T-helper 9 cell (primary cell): ENCODE measurements at places on chromosomes 4 and X.

GRCh38 chr4:8403976-8404375, 36.5 kb downstream of the ACOX3 start:
- DNase-seq, result no peak

GRCh38 chr4:3710451-3711182, 55.6 kb upstream of the ADRA2C start:
- no peak for DNase-seq

DNA sequence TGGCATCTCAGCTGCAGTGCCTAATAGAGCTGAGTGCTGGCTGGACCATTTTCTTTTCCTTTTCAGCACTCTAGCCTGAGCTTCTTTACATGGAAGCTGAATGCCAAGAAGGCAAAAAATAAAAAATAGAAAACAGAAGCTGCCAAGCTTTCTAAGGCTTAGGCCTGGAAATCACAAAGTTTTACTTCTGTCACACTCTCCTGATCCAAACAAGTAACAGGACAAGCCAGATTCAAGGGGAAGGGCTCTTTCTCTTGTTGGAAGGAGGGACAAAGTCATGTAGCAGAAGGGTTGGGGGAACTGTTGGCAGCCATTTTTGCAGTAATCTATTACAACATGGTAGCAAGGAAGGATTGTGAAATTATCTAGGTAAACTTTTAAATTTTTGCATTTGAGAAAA, 131.8 kb downstream of the MSL3 start:
- no peak for DNase-seq

DNA sequence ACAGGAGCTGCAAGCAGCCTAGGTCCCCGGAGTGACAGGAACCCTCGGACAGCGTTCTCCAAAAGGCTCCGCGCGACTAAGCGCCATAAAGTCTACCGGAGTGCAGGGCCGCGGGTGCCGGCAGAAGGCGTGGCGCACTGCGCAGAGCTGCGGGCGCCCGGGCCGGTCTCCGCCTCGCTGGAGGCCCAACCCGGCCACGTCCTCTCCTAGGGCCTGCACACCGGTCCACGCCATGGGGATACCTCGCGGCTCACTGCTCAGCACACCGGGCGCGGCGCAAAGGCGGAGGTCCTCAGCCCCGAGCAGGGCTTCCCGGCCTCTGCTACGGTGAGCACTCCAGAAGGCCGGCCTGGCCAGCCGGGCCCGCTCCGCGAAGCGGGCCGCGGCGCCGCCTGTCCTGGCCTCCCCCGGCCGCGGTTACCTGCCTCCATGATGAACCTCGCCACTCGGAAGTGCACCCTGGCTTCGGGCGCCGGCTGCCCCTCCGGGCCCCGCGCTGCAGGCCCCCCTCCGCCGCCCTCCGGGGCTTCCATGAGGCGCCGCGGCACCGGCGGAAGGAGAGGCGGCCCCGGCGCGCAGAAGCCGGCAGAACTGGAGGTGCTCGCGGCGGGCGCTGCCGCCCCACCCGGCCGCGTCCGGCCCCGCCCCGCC, at the start of gene CCNQ:
CCNQ (minus strand) TSS at position 599 of the 651 bp plus-strand sequence; CDS start at position 533, 66 bp downstream.
- no peak for DNase-seq

- DNase-seq, result no peak
Measured at GRCh38 chr4:42683393-42683792, 26.5 kb upstream of the ATP8A1 start.

GRCh38 chr4:148574502-148574901, 132.3 kb upstream of the NR3C2 start:
- DNase-seq, result no peak

- no peak for DNase-seq
Measured at GRCh38 chrX:150482537-150483206, 85.7 kb upstream of the MTM1 start.
